ENCODE measurements at places on chromosomes 12 and 14.

DNA sequence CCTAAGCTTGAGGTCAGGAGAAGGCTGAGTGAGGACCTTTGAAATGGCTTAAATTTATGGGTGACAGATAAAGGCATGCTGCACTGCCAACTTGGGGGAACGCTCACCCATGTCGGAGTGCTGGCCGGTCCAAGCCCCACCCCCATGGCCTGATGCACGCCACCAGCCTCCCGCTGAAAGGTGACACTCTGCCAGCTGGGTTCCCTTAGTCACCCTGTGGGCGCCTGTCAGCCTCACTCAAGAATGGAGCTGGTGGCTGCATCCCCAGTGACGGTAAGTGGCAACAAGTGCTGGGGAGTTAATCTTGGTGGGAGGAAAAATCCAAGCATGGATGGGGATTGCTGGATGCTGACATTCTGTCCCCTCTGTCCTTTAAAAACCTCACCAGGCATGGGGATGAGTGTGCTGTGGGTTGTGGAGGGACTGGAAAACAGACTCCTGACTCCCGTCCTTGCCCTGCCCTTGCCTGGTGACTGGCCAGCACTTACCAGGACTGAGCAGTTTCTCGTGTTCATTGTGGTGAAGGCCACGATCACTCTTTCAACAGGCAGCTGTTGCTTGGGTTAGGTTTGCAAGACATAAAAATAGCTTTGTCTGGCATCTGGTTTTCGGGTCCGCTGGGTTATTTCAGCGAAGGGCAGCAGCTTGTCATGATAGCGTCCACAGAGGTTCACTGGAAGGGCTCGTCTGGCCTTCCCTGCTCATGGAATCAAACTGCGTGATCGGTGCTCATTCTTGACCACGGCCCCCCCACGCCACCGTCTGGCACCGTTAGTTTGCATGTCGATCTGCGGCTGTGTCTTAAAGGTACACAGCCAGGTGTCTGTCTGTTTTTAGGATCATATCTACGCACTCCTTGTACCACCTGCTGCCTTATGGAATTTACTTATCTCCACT, 15.0 kb downstream of the ACACB start:
- no peak for DNase-seq

GRCh38 chr12:43022838-43023237, 433.3 kb upstream of the PRICKLE1 start:
- no peak for DNase-seq

- no peak for DNase-seq
These were observed 18.1 kb downstream of the GMFB start for GRCh38 chr14:54470701-54471100.

- DNase-seq: peak; percentile 73
These were observed 82.5 kb downstream of the MED13L start for GRCh38 chr12:116194935-116195431.

DNA sequence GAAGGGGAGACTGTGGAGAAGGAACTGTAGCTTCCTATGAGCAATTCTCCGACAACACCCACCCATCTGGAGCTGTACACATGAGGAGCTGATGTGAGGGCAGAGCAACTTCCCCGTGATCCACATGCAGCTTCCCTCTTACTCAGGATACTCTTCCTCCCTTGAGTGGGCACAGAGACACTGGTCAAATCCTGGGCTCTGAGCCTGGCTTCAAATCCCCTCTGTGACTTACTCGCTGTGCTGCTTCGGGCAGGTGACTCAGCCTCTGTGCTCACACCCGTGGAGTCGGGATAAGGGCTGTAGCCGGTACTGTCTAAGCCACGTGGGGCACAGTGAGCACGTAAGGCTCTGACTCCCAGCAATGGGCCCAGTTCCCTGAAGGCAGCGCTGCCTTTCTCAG, 31.1 kb downstream of the ZFYVE21 start:
- no peak for DNase-seq

GRCh38 chr12:29907461-29907860, 123.7 kb upstream of the TMTC1 start:
- no peak for DNase-seq

DNA sequence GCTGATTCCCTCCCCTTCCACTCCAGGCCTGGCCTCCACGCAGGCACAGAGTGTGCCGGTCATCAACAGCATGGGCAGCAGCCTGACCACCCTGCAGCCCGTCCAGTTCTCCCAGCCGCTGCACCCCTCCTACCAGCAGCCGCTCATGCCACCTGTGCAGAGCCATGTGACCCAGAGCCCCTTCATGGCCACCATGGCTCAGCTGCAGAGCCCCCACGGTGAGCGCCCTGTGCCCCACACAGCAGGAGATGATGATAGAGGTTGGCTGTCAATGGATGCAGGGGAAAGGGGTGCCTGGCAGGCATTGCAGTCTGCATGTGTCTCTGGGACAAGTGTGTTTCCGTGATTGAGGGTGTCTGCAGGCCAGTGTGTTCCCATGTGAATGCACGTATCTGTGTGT, 18.8 kb downstream of the C12orf43 start:
- DNase-seq: no peak

DNA sequence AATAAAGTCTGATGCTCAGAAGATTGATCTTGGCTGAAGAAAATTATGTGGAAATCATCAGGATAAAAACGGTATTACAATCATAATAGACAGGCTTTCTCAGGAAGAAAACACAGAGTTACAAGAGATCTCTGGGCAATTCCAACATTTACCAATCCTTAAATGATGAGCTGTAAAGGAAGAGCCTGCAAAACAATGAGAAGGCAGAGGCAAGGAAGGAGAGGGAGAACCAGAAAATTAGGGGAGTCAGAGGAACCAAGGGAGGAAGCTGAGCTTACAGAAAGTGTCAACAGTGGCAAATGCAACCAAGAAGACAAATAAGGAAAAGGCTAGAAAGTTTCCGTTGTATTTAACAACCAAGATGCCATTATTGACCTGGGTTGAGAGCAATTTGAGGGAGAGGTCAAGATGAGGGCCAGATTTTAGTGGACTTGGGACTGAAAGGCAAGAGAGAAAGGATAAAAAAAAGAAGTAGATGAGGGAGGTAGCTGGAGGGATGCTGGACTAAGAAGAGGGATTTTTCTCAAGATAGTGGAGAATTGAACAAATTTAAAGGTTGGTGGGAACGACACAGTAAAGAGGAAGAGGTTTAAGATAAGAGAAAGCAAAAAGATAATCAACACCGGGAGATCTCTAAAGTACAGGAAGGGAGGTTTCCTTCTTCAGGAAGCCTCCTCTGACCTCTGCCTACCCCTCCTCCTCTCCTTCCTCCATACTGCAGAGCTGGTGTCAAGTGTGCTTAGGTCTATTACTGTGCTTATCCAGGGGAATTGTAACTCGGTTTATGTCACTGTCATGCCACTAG, 116.9 kb downstream of the DUSP6 start:
- DNase-seq: no peak

DNA sequence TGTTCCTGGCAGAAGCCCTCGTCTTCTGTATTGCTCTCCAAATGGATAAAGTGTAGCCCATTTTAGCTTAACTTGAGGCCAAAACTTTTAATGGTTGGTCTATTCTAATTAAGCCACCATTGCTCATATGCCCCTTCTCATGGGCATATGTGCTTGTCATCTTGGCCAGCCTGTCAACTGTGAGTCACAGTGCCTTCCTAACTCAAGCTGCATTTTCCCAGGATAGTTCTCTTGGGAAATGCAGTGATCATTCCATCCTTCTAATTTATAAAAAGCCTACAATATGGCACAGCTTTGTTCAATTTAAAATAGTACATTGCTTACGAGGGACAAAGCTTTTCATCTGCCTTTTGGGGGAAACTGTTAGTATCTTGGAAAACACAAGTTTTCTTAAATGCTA, 6.6 kb downstream of the PTHLH start:
- no peak for DNase-seq

DNA sequence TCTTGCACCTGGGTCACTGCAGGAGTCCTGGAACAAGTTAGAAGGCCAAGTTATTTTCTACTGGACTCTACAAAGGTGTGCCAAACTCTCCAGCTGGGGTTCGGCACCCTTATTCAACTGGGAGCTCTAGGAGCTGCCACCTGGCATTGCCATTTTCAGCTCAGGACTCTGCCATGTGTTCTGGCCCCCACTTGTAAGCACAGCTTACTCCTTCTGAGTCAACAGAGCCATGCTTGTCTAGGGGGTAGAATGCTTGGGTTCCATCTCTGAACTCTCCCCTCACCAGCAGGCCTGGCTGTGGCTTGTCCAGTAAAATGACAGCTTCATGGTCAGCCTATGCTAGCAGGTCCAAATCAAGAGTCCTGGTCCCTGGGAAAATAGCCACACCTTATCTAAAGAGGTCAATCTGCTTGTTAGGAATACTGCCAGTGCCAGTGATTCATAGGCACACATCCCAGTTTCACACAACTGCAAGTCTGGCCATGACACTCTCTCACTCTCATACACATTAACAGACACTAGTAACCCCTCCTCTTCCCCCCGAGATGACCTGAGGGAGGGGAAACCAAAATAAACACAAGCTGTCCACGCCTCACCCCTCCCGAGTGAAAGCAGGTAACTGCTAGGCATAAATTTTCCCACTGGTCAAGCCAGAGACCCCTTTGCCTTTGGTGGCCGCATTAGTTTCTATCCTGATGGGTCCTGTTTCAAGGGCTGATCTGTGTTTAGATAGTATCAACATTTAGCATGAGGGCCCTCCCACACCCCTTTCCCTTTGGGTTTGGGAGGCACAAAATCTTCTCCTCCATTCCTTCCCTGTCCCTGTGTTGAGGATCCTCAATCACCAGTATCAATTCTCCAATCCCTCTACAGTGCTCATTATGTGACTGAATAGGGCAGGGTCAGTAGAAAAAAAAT, 182.3 kb upstream of the GZMB start:
- DNase-seq: no peak

- no peak for DNase-seq
These were observed 380.4 kb upstream of the MIS18BP1 start for GRCh38 chr14:45633220-45633984.

DNA sequence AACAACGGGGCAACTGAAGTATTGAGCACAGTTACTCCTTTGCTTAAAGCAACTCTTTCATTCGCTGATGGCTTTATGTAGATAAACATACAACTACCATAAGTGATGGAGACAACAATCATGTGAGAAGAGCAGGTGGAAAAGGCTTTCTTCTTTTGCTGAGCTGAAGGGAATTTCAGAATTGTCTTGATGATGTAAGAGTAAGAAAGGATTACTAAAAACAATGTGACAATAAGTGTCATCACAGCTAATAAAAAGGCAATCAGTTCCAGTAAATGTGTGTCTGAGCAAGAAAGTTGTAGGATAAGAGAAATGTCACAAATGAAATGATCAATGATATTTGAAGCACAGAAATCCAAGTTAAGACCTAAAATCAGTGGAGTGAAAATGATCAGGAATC, 647 bp downstream of the OR6C70 start:
- DNase-seq: no peak

- DNase-seq: peak; percentile 57
These were observed 15.9 kb downstream of the KRT85 start for GRCh38 chr12:52351196-52352059.

- no peak for DNase-seq
These were observed 120.8 kb downstream of the PTCSC3 start for GRCh38 chr14:36055681-36056225.

GRCh38 chr12:8075935-8076334, 6.1 kb upstream of the NECAP1 start:
- no peak for DNase-seq

- DNase-seq: no peak
These were observed 14.1 kb downstream of the VRK1 start for GRCh38 chr14:96811265-96811664.

DNA sequence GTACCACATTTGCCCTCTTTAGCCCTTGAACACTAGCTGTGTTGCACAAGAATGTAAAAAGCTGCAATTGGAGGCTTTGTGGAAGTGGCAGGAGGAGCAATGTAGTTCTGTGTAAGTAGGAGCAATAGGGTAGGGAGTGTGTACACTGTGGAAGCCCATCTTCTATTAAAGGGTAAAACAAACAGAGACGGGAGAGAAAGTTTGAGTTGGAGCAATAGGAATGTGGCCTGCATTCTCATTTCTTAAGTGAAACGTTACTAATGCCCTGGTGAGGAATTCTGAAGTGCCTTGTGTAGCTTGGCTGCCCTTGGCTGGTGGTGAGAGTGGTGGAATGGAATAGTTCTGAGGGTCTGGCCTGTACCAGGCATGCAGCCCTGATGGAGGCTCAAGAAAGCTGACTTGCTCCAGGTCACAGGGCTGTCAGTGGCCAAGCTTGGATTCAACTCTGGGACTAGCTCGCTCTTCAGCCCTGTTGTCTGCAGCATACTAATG, 38.8 kb upstream of the ATP23 start:
- no peak for DNase-seq

DNA sequence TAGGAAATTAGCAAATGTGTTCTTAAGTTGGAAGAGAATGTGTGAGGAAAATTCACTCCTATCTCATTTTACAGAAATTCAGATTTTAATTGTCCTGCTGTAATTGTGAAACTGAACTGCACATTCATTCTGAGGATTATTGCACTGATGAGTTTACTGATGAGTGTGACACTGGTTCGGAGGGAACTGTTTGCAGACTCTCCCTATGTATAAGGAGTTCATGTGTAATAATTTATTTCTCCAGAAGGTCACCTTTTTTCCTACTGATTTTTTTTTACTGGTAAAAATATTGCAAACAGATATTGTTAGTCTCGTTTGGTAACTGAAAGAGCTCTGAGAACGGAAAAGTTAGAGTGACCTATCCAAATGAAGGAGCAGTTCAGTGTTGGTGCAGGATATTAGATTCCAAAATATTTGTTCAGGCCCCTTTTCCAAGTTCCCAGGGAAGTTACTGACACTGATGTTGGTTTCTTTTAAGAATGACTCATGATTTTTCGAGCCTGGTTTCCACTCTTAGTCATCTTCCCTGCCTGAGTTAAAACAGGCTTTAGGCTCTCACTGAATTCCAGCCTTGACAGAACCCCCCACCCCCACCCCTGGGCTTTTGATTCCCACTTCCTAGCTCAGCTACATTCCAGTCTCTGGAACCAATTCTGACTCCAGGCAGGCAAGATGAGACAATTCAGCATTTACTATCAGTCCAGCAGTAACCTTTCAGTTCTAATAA, 18.4 kb downstream of the ANO6 start:
- no peak for DNase-seq

- DNase-seq: no peak
These were observed 492.2 kb downstream of the APAF1 start for GRCh38 chr12:99137124-99137855.

GRCh38 chr12:83214185-83214584, 527.5 kb downstream of the TMTC2 start:
- no peak for DNase-seq

GRCh38 chr14:31827325-31827724, 249.8 kb upstream of the ARHGAP5 start:
- DNase-seq: no peak

- no peak for DNase-seq
These were observed 358.7 kb downstream of the RAD51B start for GRCh38 chr14:68178282-68178681.

- DNase-seq: no peak
These were observed 73.0 kb downstream of the LGMN start for GRCh38 chr14:92675421-92675820.

DNA sequence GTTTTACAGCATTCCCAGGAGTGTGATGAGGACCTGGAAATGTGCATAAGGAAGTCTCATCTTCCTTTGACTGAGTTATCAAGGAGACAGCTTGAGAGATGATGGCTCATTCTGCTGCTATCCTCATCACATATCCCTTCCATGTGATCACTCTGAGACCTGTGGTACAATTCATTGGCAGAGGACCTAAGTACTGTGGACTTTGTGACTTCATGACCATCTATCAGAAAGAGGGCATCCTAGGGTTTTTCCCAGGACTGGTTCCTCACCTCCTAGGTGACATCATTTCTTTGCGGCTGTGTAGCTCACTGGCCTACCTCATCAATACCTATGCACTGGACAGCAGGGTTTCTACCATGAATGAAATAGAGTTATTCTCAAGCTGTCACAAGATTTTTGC, 172.1 kb upstream of the PLEKHG7 start:
- no peak for DNase-seq

Data from MM.1S (cell line).